Heart right ventricle (tissue), 16 donors: ENCODE measurements at places on chromosomes 13 and 19. TPM values are rescaled to one million over a fixed set of nuclear protein-coding genes. Genes with fewer than 3 reads are reported as not detected.

Gene LAMP1
- total RNA-seq, result 102 TPM

Gene CPAMD8
- 10.7 TPM for total RNA-seq

Gene MCEMP1
- not detected for total RNA-seq

DNA sequence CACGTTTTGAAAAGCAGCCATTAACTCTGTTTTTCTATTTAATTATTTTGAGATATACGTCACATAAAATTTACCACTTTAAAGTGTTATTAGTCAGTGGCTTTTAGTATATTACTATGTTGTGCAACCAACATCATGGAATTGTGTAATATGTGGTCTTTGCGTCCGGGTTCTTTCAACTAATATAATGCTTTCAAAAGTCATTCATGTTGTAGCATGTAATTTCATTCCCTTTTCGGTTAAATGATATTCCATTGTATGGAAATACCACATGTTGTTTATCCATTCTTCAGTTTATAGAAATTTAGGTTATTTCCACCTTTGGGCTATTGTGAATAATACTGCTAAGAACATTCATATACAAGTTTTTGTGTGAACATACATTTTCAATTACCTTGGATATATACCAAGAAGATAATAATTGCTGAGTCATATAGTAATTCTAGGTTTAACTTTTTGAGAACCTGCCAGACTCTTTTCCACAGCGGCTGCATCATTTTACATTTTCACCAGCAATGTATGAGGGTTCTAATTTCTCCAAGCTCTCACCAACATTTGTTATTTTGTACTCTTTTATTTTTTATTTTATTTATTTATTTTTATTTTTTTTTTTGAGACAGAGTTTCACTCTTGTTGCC is 28.1 kb upstream of the CLDN10 start:
- DNase-seq, result no peak

- DNase-seq, result no peak
These were observed 23.7 kb upstream of the RNF17 start for GRCh38 chr13:24740014-24740890.

GRCh38 chr13:65339241-65339640 is 1890.9 kb downstream of the PCDH9 start:
- DNase-seq, result no peak

DNA sequence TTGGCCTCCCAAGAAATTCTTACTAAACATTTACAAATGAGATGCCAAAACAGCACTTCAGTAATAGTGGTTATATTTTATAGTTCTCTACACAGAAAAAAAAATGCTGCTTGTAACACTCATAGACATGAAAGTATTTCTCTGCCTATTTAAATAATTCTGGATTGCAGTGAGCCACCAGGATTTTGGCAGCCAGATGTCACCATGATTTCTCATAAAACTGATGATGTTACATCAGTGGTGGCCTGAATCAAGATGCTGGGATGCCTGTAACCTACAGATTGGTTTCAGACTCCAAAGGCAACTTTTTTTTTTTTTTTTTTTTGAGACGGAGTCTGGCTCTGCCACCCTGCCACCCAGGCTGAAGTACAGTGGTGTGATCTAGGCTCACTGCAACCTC is 2.7 kb upstream of the CAPS start:
- DNase-seq, result no peak

DNA sequence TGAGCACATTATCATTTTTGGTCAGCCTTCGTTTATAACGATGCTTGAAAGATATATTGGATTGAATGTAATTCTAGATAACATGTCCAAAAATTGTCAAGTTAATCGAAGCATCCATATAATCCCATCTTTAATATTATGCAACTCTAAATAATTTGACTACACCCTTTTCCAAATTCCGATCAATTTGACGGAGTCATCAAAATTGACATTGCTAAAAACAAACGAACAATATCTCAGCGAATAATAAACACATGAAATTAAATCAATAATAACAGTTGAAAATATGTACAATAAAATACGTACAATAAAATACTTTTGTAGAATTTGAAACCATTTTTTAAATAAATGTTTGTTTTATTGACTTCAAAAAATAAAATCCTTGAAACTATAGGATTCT is 1516.4 kb downstream of the EFNB2 start:
- no peak for DNase-seq

DNA sequence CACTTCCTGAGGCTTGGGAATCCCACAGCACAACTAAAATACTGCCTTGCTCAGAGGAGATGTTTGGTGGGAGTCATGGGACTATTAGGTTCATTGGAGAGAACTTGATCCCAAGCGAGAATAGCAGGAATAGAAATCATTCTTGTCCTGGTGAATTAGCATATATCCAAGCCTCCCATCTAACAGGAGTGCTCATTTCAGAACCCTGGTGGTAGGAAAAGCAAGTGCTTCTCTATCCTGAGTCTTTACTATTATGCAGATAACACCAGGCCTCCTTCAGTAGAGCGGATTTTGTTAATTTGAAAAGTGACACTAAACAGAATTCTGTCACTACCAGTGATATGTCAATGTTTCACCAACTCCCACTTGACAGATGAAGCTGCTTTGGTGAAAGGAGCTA is 199.5 kb downstream of the ATP8A2 start:
- DNase-seq, result no peak

DNA sequence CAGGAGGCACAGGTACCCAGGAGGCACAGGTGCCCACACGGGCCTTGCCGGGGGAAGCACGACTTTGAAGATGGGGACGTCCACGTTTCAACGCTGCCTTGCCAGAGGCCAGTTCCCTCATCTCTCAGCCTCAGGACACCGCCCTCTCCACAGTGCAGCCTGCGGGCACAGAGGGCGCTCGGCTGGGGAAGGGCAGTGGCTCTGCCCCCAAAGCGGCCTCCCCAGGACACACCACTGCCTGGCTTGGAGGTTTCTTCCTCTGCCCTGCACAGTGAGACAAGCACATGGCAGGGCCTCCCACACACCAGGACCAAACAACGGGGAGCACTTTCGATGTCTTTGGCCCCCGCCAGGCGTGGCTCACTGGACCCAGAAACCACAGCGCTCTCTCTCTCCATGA is 73.0 kb downstream of the RASA3 start:
- no peak for DNase-seq
